Anterior cingulate cortex (tissue), 58 donors: ENCODE measurements at places on chromosomes 1 and 21.

DNA sequence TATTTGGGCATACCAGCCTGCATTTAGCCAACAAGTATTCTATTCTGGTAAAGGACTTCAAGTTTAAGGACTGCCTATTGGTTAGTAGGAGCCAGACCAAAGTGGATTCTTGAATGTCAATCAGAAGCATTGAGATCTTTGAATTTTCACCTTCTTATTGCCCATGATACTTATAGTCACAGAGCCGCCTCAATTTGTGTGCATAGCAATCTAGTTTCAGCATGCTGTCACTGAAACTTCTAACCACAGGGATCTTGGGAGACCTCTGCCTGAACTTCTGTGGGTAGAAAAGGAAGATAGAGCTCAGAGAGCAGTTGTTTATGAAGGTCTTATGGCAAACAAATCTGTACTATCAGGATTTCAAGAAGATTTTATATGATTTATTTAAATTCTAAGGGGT, 501.4 kb upstream of the USP24 start:
- DNase-seq = no peak

- no peak for DNase-seq
These were observed 59.0 kb upstream of the CD1D start for GRCh38 chr1:158121604-158122254.

GRCh38 chr1:56190806-56191365, 388.5 kb downstream of the PLPP3 start:
- no peak for DNase-seq

DNA sequence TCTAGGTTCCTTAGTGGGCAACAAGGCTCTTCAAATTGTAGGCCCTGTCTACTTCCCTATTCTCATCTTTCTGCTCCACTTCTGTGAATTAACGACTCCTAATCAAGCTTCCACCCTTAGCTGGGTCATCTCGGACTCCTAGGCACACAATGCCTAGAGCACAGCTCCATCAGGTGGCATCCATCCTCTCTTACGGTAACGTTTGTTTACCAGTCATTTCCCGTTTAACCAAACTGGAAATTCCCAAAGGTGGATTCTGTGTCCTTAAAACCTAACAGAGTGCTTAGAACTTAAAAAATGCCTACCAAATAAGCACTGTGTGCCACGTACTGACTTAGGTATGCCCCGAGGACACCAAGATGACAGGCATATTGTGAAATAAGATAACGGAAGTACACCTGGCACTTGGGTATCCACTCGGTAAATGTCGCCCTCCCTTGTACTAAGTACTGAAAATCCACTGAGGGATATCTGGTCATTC, 1.5 kb downstream of the PARP1 start:
- DNase-seq = no peak

GRCh38 chr1:203661572-203661971, 34.9 kb downstream of the ATP2B4 start:
- DNase-seq = no peak

DNA sequence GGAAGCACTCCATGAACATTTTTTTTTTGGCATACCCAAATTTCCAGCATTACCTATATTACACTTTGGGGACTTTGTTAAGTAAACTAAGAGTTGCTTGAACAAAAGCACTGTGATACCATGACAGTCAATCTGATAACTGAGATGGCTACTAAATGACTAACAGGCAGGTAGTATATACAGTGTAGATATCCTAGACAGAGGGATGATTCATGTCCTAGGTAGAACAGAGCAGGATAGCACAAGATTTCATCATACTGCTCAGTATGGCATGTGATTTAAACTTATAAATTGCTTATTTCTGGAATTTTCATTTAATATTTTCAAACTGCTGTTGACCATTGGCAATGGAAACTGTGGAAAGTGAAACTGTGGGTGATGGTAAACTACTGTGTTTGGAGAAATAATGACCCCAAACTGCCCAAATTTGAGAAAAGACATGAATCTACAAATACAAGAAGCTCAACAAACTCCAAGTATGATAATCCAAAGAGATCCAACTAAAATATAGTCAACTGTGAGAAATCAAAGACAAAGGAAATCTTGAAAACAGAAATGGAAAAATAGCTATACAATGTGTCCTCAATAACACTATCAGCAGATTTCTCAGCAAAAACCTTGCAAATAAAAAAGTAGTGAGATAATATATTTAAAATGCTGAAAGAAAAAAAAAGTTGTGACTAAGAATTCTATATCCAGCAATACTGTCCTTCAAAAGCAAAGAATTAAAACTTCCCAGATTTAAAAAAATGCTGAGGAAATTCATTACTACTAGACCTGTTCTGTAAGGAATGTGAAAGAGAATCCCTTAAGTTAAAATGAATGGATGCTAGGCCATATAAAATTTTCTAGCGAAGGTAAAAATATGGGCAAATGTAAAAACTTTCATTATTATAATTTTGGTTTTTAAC, 410.4 kb downstream of the DUSP10 start:
- DNase-seq = no peak

DNA sequence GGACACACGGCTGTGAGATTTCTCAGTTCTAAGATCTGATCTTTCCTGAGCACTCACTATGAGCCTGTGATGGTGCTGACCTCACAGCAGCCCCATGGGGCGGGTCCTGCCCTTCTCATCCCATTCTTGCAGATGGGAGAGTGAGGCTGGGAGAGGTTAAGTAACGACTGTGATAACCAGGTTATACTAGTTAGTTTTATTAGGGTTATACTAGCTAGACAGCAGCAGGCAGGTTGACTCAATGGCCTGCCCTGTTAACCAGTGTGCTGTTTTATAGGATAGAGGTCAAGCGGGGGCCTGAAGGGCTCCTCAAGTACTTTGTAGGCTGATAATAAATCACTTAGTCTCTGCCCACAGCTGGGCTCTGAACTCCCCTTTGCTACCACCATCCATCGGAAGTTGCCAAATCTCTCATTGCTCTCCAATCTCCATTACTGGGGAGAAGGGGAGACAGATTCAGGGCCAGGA, 4.8 kb downstream of the CNTN2 start:
- no peak for DNase-seq

DNA sequence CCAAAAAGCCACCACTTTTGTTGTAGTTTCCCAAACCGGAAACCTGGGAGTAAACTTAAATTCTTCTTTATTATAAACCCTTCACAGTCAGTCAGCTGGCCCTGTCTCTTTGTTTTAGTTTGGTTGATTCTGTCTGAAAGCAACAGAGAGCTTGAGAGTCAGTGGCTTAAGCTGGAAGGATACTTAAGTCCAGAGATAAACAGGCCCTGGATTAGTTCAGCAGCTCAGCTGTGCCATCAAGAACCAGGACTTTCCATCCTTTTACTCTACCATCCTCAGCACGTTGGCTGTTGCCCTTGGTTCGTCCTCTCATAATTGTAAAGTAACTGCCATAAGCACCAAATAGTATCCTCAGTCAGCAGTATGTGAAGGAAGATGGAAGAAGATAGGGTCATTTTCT, 4.5 kb downstream of the DESI2 start:
- no peak for DNase-seq

DNA sequence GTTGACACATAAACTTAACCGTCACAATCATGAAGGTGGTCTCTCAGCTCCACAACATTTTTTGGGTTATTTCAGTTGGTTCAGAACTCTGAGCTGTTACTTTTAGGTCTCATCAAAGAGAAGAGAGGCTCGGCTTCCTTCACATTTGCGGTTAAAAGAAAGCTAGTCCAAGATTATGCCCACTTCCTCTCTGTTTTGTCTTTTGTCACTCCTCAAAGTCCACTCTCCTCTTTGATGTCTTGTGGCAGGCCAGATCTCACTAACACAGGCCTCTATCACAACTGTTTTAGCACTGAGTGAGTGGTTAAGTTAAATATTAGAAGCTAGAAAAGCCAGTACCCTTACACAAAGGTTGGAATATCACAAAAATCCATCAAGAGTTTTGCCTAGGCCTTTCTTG, 195.7 kb downstream of the FCRL5 start:
- no peak for DNase-seq

GRCh38 chr1:182560392-182560984, 28.6 kb downstream of the RNASEL start:
- no peak for DNase-seq

- DNase-seq = no peak
These were observed 1156.4 kb downstream of the AMY1C start for GRCh38 chr1:104906141-104906540.

- peak; percentile 69 for DNase-seq
These were observed at the start of gene ATPAF1 for GRCh38 chr1:46667782-46668760. Gene ATPAF1 (minus strand): TSS chr1:46668364. CDS start chr1:46668322, 42 bp downstream.

- no peak for DNase-seq
These were observed 16.2 kb downstream of the HSD11B1 start for GRCh38 chr1:209720826-209721225.

- no peak for DNase-seq
These were observed 13.7 kb downstream of the CD34 start for GRCh38 chr1:207897188-207897587.

DNA sequence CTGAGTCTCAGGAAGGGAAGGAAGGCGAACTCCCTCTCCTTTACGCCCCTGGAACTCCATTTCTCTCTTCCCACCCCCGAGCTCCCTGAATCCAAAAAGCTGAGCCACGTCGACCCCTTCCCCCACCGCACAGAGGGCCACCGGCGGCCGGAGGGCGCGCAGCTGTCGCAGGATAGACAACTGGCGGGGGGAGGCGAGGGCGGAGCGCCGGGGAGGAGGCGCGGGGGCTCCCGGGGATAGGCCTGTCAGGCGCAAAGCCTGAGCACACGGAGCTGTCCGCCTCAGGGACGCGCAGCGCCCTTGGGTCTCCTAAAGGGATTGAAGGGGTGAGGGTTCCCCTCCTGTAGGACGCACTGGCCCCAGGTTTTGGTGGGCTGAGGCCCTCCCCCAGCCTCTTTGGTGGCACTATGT, 752 bp upstream of the ACTA1 start:
- DNase-seq = no peak

DNA sequence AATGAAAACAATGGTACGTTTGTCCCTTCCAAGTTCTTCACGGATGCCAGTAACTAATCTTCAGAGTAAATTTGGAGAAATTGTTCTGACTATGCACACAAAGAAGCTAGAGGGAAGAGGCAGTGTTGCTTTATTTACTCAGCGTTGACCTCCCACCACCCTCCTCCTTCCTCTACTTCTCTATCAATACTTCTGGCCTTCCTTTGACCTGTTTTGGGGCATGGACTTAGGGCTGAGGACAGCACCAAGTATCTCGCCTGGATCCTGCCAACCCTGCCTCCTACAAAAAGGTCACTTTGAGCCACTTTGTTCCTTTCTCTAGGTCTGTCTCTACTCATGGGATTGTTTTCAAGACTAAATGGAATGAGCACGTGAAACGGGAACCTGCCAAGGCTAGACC, 282.6 kb downstream of the DSCAM start:
- DNase-seq = no peak

GRCh38 chr1:69587391-69587790, 19.7 kb downstream of the LRRC7 start:
- DNase-seq = no peak

GRCh38 chr1:206946261-206946660, at the start of gene PIGR:
Gene PIGR (minus strand): TSS chr1:206946466. CDS start chr1:206940531, 5,935 bp downstream.
- no peak for DNase-seq

GRCh38 chr1:183720028-183720427, 66.9 kb upstream of the APOBEC4 start:
- DNase-seq = no peak

GRCh38 chr1:157996433-157996832, 3.0 kb downstream of the KIRREL1 start:
- DNase-seq = no peak

- DNase-seq = no peak
These were observed 10.9 kb downstream of the KDF1 start for GRCh38 chr1:26949266-26949925.

DNA sequence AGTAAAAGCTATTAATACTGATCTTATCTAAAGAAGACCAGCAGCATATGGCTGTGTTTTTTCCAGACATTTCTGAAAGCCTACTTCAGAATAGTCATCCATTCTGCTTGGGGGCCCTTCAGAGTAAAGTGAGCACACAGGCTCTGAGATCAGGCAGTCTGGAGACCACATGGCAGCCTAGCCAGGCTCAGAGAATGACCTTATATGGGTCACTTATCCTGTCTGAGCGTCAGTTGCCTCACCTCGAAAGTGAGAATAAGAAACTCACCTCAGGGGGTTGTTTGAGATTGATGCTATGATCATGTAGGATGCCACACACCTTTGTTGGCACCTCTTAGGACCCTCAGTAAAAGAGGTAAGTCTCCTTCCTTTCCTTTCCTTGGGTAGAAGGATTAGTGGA, 270.4 kb downstream of the GRIK1 start:
- no peak for DNase-seq

GRCh38 chr1:157145076-157145475, 6.9 kb upstream of the ETV3 start:
- no peak for DNase-seq

- DNase-seq = no peak
These were observed 2.8 kb downstream of the S100A6 start for GRCh38 chr1:153532769-153533599.

GRCh38 chr1:8473891-8474300, 156.0 kb downstream of the SLC45A1 start:
- DNase-seq = no peak

- no peak for DNase-seq
These were observed 160.5 kb downstream of the PLXNA2 start for GRCh38 chr1:208083715-208084085.

GRCh38 chr1:14340002-14340785, 258.3 kb upstream of the KAZN start:
- DNase-seq = no peak

DNA sequence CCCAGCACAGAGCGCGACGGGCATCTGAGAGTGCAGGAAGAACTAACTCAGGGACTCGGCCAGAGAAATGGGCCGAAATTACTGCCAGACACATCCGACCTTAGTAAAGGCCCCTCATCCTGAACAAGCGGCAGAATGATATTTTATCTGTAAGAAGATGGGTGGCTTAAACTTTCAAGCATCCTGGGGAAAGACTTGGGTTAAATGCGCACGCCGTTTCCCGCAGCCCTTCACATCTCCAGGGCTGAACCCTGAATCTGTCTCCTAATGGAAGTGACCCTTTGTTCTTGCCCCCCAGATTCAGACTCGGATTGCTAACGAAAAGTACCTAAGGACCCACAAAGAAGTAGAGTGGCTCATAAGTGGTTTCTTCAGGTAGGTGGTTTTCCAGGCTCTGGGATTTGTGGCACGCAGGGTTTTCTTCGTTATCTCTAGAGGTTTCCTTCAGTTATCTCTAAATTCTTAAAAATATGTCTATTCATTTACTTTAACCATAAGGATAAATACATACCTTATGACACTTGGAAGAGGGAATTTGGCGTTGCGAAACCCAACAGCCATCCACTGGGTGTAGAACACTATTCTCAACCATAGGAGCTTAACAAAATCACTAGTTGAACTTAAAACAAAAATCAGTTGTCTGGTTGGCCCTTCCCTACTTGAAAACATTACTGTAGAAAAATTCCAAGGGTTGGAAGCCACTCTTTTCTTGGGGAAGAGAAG, 627 bp downstream of the RIIAD1 start:
- no peak for DNase-seq

GRCh38 chr1:9112961-9113880, 15.7 kb downstream of the GPR157 start:
- no peak for DNase-seq

GRCh38 chr1:56025942-56026341, 553.4 kb downstream of the PLPP3 start:
- DNase-seq = no peak
